ENCODE measurements at places on chromosomes 5 and 9.
A peak's percentile ranks its signal among the peaks of the same experiment; 100 is the strongest.

GRCh38 chr5:73901043-73901442 lies 275.0 kb downstream of the ARHGEF28 start:
- DNase-seq: no peak

DNA sequence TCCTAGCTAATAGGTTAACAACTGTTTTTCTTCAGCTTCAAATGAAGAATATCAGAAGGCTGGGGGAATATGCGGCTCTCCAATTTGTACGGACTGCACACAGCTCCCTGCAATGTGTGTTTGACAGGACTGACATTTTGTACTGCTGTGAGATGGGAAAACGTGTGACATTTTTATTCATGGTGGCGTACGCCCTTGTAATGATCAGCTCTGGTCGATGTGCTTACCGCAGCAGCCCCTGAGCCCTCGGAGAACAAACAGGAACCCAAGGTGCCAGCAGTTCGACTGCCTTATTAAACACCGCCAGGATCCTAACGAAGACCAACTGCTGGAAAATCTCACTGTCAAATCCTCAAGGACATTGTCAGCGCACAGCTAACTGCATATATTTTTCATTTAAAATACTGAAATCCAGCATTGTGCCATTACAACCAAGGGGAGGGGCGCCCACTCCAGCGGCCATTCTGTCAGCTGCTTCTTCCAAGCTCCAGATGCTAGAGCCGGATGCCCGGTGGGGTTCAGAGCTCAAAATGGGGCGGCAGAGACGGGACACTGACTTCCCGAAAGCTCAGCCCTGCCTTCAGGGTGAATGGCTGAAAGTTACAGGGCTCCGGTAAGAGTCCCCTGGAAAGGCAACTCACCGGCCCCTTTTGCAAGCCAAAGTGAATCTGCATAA lies 66.8 kb downstream of the CRB2 start:
- DNase-seq: no peak

DNA sequence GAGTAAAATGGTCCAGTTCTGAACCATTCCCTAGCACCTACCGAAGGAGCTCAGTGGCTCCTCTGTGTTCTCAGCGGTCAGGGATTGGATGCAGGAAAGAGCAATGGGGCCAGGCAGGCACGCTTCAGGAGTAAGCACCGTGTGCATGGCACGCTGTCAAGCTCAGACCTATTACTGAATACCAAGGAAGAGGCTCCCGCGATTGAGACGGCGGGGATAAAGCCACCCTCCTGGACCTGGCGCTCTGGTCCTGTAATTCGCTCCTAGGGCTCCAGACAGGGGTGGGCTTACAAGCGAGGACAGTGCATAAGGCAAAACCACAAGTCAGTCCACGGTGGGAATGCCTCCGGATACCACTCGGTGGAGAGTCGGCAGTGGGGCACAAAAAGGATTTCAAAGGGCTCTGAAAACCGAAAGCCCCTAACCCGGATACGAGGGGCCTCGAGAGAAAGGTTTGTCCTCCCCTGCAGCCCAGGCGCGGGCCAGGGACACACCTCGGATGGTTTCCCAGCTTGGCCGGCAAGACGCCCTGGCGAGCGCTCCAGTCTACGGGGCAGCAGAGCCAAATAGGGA lies 988 bp downstream of the OXCT1 start:
- DNase-seq: no peak

DNA sequence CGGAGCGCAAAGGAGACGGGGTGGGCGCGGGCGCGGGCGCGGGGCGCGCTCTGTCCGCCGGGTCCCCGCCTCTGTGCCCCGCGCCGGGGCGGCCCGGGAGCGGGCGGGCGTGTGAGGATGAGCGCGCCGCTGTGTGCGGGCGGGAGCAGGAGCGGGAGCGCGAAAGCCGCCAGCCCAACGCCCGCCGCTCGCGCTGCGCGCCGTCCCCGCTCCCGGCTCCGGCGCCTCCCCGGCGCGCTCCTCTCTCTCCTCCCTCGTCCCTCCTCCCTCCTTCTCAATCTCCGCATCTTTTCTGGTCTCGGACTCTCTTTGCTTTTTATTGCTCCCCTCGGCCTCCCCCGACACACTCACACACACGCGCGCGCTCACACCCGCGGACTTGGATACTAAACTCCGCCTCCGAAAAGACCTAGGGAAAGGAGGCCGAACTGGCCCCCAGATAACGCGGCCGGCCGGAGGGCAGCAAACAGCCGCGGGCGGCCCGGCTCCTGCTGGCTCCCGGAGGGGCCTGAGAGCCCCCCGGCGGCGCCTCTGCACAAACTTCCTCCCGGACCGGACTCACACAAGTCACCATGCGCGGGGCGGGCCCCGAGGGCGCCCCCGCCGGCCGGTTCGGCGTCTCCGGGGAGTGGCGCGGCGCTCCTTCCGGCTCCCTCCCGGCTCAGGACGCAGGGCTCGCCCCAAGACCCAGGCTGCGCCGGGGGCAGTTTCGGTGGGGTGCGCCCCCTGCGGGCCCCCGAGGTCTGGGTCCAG lies at the start of gene FIBCD1:
Gene FIBCD1 (minus strand): TSS at position 596 of the 753 bp plus-strand sequence. CDS start 640 bp downstream, outside the sequence.
- DNase-seq: peak; percentile 40

DNA sequence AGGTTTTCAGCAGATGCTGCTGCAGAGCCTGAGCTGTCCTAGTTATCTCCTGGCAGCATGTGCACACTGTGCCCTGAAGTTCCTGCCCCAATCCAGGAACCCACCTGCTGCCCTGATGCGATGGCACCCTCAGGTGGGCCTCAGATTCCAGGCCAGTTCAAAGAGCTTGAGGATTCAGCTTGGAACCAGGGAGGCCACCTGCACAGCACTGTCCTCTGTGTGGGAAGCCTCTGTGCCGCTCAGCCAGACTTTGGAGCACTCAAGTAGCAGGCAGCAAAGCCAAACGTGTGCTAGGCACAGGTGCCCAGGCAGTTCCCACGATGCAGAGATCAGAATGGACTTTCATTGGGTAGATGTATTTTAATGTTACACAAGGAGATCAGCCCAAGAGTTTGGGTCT lies 132.8 kb upstream of the RAPGEF1 start:
- no peak for DNase-seq

DNA sequence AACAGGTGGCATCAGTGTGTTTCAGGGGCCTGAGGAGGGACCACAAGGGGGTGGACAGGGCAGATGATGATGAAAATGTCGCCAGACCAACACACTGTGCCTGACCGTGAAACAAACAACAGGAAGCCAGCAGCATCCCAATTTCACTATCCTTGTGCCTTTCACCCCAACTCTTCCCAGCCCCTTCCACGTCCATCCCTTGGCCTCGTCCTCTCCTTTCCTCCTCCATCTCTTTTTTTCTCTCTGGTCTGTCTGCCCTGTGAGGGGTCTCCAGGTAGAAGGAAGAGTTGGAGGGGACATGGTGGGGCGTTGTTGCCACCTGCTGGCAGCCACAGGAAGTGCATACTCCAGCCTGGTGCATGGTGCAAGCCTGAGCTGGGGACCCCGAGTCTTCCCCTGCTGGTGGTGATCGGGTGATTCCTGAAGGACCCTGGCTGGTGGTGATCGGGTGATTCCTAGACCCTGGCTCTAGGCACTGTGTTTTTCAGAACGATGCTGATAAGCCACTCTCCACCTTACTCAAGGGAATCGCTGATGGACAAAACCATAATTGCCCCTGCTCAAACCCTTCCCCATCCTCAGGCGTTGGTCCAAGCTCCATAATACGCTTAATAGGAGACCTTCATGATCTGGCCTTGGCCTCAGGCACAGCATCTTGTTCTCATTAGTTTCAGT lies 21.7 kb upstream of the NSD1 start:
- DNase-seq: peak; percentile 68

GRCh38 chr9:35680331-35681105 lies 6.8 kb downstream of the CA9 start:
- DNase-seq: no peak

GRCh38 chr9:127715470-127716337 lies at the start of the genes PTRH1 and TTC16:
TSS of gene PTRH1 (minus strand) at chr9:127715663. CDS start at chr9:127715639, 24 bp downstream.
TSS of gene TTC16 (plus strand) at chr9:127716079. CDS start at chr9:127716146, 67 bp downstream.
- DNase-seq: peak; percentile 96

DNA sequence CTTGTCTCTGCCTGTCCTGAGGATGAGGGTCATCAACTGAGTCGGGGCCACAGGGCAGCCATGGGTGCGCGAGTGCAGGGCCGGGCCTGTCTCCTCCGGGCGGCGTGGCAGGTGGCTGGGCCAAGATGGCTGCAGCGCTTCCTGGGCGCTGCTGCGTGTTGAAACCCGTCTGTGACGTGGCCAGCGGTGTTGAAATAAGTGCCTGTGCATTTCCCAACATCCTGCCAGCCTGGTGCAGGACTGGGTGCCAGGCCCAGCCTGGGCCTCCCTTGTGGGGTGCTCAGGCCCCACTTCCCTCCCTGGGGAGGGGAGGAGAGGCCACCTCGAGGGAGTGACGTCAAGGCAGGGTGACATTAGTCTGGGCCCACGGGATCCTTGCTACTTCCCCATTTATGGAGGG lies 45.5 kb downstream of the RXRA start:
- DNase-seq: no peak

DNA sequence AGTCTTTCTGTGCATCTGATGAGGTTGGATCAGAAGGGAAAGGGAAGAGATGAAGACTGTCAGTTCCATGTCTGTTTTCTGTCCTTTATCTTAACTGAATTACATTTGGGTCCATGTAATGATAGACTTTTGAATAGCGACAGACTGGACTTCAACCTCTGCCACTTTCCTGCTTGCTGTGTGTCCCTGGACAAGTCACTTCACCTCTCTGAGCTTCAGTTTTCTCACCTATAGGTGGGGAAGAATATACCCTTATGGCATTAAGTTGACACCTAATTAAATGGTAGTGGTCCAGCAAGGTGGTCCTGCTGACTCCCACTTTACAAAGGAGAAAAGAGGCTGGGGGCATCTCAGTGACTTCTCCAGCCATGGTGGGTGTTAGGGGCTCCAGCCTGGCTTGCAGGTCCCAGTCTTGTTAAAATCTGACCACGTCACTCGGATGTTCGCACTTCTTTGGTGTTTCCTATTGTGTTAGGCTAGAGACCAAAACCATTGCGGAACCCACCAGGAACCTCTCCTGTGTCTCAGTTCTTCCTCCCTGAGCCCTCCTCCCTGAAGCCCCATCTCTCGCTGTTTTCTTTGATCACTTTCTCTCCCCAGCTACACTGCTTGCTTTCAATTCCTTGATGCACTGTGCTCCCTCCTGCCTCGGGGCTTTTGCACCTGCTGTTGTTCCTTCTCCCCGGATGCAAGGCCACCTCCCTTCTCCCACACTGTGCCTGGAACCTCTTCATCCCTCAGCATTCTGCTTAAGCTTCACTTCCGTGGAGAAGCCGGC lies 256.5 kb downstream of the NSG2 start:
- no peak for DNase-seq

DNA sequence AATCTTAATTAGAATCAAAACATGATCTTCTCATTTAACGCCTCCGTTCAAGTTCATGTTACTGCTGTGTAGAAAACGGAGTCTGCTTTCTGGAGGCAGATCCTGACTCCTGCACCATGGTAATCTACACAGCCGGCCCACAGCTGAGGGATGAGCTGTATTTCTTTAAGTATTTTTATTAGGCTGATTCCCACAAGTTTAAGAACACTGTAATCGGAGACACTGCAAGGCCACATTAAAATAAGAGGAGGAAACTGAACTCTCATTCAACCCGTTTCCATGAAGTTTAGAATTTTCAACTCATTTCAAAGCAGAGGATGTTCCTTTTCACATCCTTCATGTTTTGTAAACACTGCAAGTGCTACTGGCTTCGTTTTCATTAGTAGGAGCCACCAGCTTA lies 372.2 kb downstream of the NFIB start:
- no peak for DNase-seq

GRCh38 chr5:93519740-93520139 lies 61.3 kb downstream of the NR2F1-AS1 start:
- DNase-seq: no peak

GRCh38 chr5:138336952-138337684 lies 948 bp upstream of the FAM53C start:
- no peak for DNase-seq

DNA sequence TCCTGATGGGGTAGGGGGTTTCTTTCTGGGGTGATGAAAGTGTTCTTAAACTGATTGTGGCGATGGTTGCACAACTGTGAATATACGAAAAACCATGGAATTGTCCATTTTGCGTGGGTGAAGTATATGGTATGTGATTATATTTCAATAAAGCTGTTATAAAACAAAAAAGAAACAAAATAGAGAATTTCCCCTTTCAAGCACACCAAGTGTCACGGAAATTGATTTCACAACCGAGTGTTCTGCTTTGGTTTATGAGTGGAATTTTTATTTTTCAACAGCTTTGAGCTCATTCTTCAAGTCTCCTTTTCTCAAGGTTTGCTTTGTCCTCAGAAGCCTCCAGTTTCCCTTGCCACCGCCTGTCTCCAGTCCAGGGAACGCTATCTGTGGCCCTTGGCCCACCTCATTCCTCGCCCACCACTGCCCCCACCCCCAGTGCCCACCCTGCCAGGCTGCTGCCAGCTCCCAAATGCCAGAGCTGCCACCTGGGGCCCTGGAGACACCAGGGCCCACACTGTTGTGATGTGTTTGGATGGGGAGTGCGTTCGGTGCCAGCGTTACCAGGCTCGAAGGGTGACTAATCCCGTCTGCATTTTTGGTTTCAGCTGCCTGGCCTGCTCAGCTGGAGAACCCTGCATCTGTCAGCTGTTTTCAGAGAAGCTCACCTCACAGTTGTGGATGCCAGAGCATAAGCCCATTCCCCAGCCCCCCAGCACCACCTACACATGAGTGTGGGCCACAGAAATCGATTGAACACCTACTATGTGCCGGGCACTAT lies 30.4 kb downstream of the DUSP1 start:
- DNase-seq: no peak

- DNase-seq: no peak
These were observed 8.2 kb upstream of the AGPAT2 start for GRCh38 chr9:136695435-136695895.

- DNase-seq: no peak
These were observed 197.7 kb upstream of the OTULINL start for GRCh38 chr5:14383923-14384322.

GRCh38 chr9:131986576-131986975 lies 93.1 kb downstream of the MED27 start:
- DNase-seq: no peak

DNA sequence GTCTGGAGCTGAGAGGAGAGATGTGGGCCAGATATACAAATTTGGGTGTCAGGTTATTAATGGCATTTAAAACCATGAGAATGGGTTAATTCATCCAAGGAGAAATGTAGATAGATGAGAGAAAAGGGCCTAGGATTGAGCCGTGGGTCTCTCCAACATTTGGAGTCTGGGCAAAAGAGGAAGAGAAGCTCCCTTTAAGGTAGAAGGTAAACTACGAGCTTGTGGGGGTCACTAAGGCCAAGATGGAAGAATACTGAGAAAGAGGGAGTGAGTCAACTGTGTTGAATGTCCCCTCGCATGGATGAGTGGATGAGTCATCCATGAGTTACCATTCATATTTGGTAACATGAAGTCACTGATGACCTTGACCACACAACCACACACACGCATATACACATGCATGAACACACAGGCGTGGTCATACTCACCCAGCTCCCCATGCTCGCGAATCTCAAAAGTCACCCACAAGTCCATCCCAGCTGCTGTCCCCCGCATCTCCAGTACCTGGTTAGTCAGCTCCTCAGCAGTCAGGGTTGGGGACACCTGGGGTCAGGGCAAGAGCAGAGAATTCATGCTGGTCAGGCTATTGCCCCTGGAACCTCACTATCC lies 6.8 kb upstream of the FCHSD1 start:
- no peak for DNase-seq

GRCh38 chr9:115978659-115979096 lies 174.9 kb upstream of the PAPPA start:
- no peak for DNase-seq

All from stimulated activated naive CD8-positive, alpha-beta T cell treated with anti-CD3 and anti-CD28 coated beads, Interleukin-15, amount 100 ng/mL, for 72 hours (primary cell).